ENCODE measurements at places on chromosomes 6 and 20.

DNA sequence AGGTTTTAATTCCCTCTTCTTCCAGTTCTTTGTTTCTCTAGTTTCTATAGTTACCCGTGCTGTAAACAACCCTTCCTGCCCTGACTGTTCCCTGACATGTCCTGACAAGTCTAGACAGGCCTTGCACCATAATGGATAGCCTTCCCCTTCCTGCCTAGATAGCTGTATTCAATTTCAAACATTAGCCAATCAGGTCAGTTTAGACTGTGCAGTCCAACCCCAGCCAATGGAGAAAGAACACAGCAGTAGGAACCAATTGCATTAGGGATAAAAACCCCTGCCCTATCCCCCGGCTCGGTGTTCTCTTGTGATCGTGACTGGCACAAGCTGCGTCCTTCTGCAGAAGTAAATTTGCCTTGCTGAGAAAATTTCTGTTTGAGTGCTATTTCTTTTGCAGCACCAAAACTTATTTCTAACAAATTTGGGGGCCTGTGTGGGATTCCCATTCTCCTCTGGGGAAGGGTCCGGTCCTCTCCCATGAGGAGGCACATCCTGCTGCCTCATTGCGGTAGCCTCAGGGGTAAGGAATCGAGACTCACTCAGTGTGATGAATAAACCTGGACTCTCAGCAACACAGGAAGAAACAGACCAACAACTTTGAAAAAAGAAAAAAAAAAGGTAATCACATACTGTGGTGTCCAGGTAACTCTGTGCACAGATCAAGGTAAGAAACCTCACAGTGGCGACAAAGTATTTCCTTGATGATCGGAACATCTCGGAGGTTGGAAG, 248.7 kb upstream of the ECI2 start:
- DNase-seq = no peak

GRCh38 chr20:20695250-20695816, 17.1 kb downstream of the RALGAPA2 start:
- no peak for DNase-seq

DNA sequence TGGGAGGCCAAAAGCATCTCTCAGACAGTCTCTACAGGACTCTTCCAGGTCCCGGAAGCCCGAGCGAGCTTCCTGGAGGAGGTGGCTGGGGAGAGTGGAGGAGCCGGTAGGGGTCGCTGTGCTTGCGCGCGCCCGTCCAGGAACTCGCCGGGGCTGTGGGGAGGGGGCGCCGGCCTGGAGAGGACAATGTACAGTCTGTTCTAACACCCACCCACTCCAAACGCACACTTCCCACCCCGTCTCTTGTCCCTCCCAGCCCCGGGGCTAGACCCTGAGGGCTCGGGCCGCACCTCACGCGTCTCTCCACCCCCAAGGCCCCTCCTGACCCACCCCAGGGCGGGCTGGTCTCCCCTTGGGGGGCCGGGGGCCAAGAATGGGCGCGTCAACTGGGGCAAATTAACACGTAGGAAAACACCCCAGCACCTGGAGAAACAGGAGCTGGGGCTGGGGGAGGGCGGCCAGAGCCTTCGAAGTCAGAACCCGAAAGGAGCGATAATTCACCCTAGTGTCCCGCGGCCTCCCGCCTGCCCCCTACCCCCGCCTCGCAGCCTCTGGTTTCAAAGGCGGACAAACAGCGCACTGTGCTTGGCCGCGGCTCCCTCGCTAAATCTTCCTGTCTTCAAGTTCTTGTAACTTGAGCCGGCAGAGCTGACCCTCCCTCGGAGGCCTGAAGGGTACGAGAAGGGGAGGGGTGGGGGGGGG, 103.2 kb upstream of the FOXP4 start:
- no peak for DNase-seq

- DNase-seq = no peak
Measured at GRCh38 chr6:15496345-15497131, 166.3 kb downstream of the DTNBP1 start.

DNA sequence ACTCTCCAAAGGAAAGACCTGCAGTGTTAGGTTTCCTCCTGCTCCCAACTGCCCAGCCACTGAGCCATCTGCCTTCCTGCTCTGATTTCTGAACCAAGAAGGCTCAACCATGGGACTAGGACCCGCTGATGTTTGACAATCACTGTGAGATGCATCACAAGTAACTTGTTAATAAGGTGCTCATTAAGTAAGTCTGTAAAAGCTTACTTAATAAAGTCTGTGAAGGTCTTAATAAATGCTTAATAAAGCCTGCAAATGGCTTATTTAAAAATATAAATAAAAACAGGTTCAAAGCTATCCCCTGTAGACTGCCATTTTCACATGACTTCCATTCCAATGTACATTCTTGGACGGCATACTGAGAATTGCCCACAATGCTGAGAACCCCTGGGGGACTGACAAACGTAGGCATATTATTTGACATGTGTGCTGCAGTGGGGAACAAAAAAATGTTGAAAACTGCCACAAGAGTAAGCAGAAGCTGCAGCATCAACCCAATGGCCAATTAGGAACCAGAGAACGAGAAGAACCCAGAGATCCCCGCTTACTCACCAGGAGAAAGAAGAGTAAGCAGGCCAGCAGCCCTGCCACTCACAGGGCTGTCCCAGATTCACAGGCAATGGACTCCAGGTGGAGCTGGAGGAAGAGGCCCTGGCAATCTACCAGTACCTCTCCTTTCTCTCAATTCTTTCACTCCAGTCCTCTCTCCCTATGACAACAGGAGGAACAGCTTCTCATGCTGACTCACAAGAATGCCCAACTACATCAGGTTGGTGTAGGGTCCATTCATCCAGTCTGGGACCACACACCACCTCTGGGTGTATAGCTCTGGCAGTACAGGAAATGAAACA, 19.5 kb downstream of the KIF13A start:
- DNase-seq = no peak

GRCh38 chr6:42259286-42259685, 41.6 kb upstream of the MRPS10 start:
- no peak for DNase-seq

DNA sequence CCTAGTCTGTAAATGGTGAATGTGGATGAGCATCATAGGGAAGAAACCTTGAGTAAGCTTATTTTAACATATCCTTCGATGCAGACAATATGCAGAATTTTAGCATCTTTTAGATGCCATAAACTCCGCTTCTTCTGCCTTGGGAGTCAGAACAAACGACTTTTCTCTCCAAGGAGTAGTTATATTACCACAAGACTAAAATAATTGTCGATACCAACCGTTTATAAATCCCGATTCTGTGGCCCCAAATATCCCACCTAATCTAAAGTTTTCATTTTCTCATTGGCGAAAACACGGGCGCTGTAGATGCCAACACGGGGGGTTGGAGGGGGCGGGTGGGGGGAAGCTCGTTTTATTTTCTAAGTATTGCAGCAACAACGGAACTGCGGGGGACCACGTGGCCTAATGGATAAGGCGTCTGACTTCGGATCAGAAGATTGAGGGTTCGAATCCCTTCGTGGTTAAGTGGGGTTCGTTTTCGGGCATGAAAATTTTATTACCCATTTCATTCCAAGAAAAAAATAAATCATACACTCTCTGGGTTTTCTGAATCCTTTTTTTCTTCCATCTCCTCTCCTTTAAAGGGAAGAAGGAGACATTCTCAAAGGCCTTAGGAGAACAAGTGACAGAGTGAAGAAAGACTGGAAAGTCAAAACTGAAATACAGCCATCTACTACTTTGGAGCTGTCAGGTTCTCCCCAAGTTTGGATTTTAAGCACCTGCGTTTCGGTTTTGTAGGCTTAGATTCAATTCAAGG, 65.5 kb upstream of the BTN3A2 start:
- no peak for DNase-seq

DNA sequence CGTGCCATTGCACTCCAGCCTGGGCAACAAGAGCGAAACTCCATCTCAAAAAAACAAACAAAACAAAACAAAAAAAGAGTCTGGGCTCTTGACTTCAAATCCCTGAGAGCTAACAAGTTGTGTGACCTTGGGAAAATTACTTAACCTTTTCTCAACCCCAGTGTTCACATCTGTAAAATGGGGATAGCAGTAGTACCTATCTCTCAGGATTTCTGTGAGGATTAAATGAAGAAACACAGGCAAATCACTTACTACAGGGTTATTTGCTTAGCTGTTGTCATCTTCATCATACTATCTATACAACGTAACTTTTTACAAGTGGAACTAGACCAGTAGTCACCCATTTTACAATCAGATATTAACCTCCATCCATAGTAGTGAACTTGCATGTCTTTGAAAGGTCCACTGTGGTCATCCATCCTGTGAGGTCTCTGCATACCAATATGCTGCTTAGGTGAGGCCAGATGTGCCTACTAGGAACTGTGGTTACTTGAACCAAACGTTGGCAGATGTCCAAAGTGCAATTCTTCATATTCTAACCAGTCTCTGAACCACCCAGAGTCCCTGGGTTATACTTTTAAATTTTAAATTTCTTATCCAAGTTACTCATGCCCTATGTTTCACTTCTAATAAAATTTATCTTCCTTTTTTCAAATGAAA, 128.9 kb upstream of the BEND3 start:
- DNase-seq = no peak
